Stimulated activated CD4-positive, alpha-beta T cell treated with anti-CD3 and anti-CD28 coated beads, Interleukin-15, amount 100 ng/mL, for 1 hour (primary cell): ENCODE measurements at places on chromosomes 7 and 10.

DNA sequence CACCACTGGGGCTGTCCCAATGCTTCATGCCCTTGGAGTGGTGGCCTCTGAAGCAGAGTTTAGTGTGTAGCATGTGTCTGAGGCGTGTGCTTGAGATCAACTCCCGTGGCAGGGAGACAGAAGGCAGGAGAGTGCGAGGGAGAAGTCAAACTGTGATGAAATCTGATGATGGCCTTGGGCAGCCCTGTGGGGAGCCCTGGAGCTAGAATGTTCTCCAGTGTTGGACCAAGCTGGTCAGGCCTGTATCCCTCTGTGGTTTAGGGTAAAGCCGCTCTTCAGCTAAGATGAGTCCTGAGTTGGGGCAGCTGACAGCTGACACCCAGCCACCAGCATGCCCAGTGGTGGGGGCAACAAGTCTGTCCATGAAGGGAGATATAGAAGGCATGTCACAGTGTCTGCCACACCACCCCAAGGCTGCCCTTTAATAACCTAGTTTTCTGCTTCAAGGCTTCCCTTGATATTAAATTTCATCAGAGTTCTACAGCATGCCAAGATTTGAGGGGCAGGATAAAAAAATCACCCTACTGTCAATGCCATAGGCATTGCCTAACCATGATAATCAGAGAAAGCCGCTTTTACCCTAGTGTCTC lies 170.5 kb upstream of the SVIL start:
- no peak for DNase-seq

DNA sequence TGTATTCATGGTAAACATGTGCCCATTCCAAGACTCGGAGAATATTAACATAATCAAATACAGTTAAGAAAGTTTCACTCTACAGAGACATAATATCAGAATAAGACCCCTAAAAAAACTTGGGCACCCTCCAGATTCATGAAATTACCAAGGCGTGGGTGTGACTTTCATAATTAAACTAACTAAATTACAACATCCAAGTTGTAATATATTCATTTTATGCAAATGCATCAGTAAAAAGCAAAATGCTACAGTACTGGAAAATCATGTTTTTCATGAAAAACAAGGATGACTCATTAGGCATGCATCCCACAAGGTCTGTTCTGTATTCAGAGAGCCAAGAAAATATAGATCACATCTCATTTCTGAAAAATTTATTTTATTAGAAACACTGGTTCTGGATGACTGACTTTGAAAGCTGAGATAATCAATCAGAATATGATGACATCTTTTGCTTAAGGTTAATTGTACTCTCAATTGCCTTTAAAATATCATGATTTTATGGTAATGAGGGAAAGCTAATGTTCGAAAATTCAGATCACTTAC lies 248.8 kb upstream of the SMIM30 start:
- DNase-seq, result no peak

DNA sequence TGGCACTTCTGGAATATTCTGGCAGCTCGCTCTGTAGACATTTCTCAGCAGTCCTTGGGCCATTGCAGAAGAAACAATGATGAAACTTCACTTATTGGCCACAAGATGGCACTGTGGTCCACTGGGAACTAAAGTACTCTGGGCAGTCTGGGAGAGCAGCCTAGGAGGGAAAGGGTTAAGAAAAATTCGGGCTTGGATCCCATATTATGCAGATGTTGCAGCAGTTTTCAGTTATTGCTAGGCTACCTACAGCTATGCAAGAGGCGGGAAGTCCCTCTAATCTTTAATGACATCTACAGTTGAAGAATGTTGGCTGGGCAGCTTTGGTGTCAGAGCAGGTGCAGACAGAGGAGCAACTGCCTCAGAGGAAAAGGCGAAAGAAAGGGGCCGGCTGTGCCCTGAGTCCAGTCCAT lies 201.7 kb upstream of the PRSS58 start:
- no peak for DNase-seq

DNA sequence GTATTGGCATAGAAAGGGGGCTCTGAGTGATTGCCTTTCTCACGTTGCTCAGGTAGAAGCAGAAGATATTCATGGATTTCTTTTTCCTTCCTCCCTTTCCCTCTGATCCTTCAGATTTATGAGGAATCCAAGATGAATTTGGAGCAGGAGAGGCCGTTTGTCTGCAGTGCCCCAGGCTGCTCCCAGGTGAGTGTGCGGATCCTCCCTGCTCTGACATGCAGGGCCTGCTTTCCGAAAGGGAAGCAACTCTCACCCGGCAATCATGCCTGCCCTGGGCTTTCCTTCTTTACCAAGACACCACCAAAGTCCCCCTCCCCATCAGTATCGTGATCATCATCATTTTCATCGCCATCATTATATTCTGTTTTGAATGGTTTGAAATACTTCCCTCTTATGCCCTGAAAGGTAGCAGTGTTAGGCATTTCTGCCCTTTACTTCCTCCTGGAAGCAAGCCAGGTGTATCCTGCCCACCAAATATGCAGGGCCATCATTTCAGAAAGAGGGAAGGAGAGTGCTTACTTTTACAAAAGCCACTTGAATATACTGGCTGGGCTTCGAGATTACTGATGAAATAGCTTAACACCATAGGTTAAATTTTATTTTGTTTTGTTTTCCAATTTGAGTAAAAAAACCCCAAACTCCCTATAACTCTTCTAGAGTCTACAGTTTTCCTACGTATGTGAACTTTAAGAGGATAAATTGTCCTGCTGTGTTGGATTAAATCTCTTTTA lies 75.9 kb downstream of the CREB5 start:
- DNase-seq, result no peak

DNA sequence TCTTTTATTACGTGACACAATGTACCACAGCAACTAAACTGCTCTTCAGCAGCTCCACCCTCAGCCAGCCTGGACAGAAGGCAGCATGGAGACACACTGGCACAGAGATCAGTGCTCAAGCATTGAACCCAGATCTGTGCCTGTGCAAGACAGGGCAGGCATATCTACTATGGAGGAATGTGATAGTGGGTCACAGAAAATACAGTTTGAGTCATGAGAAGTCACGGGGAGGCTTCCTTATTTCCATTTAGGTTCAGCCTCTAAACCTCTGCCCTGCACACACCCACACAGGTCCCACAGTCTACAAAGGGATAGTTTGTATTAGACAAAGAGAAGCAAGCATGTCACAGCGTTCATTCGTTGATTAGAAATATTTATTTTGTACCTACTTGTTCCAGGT lies 187.4 kb upstream of the AGR3 start:
- DNase-seq, result no peak

GRCh38 chr7:136230210-136230609 lies 253.1 kb upstream of the MTPN start:
- no peak for DNase-seq
